Stimulated activated CD4-positive, alpha-beta T cell treated with anti-CD3 and anti-CD28 coated beads, Interleukin-2, amount 100 ng/mL, for 24 hours (primary cell): ENCODE measurements at places on chromosomes 2 and 18.

GRCh38 chr2:31475692-31476091 lies 61.1 kb upstream of the XDH start:
- DNase-seq, result no peak

- DNase-seq, result no peak
Observed at GRCh38 chr18:51890762-51891161, 449.2 kb upstream of the DCC start.

- no peak for DNase-seq
Observed at GRCh38 chr2:157375384-157375783, 49.8 kb upstream of the ERMN start.

GRCh38 chr2:233240897-233241296 lies 10.6 kb upstream of the ATG16L1 start:
- no peak for DNase-seq

DNA sequence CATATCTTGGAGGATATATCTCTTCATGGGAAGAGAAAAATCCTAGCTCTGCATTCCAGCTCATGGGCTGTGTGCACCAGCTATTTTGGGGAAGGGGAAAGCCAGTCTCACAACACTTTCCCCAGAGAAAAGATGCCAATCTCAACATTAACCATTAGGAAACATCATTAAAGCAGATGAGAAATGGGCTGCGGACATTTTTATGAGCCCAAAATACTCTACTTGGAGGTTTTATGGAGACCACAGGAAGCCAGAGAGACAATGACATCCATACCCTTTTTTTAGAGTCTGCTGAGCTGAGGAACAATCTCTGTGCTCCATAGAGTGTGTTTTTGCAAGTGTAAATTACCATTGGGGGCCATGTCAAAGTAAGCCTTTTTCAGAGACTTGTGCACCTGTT lies 213.7 kb downstream of the TRIB2 start:
- DNase-seq, result no peak

DNA sequence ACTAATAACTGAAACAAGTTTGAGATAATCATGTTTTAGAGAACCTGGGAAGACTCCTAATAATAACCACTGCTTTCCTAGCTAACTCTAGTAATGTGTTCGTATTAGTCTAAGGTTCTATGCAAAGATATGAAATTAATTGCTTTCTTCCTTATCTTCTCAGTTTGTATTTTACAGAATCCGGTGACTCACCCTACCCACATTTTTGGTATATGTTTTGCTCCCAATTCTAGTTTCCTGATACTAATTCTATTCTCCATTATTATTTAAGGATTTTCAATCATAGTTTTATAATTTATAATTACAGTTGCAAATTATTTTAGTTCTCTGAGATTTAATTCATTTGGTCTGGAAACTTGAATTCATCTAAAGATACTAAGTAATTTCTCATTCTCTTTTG lies 394.6 kb upstream of the SETBP1 start:
- DNase-seq, result no peak

GRCh38 chr2:28348921-28349320 lies 43.7 kb upstream of the FOSL2 start:
- DNase-seq, result no peak

- DNase-seq, result no peak
Observed at GRCh38 chr18:40917056-40917455, 1038.0 kb upstream of the PIK3C3 start.
